CD4-positive, alpha-beta T cell treated with Interferon alpha-2 for 1 hour (primary cell): ENCODE measurements at places on chromosomes 16 and 17.
A peak's percentile ranks its signal among the peaks of the same experiment; 100 is the strongest.

DNA sequence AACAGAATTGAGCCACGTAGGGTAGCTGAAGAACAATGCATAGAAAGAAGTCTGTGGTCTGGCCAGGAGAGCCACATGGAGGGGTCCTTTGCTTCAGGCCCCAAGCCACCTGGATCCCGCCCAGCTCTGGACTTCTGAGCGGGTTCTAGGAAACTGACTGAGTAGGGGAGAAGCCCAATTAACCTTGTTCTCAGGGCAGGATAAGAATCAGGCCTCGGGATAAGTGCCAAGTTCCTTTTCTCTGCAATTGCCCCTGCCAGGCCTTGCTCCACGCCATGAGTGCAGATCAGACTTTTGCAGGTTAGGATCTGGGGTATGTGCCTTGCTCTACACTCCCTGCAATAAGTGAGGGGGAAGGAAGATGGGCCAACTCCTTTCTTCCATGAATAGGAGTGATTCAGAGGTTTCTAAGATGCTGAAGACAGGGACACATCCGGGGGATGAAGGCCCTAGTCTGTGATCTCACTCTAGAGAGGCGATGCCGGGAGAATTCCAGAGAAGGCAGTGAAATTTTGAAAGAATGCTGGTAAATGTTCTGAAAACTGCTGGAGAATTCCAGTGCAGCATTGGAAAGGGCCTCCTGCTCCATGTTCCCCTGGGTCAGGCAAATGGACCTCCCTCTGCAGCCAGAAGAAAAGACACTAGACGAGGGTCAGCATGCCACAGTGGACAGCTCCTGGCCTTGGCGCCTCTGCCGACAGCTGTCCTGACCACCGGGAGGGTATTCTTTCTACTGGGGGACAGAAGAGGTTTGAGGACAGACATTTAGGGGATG is 5.8 kb downstream of the NEUROD2 start:
- DNase-seq, result no peak

- no peak for DNase-seq
Observed at GRCh38 chr17:44268709-44269534, 987 bp upstream of the SLC4A1 start.

DNA sequence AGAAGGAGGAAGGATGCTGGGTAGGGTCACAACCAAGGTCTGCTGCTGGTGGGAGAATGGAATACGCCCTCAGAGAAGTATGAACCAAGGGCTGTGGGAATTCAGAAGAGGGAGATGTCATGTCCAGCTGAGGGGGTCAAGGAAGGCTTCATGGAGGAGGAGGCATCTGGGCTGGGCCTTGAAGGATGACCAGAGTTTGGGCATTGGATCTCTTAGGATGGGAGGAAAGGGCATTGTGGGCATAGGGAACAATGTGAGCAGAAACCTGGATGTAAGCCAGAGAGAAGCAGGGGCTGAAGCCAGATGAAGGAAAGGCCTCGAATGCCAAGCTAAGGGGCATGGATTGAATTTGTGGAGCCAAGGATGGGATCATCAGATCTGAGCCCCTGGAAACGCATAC is 49.2 kb upstream of the MAP3K14 start:
- DNase-seq, result no peak

- DNase-seq, result no peak
Observed at GRCh38 chr16:11118479-11118878, 137.5 kb downstream of the SOCS1 start.

- DNase-seq, result peak; percentile 72
Observed at GRCh38 chr17:50117202-50118051, 12.5 kb downstream of the SAMD14 start.

GRCh38 chr16:11506741-11507305 is 79.9 kb downstream of the LITAF start:
- no peak for DNase-seq

DNA sequence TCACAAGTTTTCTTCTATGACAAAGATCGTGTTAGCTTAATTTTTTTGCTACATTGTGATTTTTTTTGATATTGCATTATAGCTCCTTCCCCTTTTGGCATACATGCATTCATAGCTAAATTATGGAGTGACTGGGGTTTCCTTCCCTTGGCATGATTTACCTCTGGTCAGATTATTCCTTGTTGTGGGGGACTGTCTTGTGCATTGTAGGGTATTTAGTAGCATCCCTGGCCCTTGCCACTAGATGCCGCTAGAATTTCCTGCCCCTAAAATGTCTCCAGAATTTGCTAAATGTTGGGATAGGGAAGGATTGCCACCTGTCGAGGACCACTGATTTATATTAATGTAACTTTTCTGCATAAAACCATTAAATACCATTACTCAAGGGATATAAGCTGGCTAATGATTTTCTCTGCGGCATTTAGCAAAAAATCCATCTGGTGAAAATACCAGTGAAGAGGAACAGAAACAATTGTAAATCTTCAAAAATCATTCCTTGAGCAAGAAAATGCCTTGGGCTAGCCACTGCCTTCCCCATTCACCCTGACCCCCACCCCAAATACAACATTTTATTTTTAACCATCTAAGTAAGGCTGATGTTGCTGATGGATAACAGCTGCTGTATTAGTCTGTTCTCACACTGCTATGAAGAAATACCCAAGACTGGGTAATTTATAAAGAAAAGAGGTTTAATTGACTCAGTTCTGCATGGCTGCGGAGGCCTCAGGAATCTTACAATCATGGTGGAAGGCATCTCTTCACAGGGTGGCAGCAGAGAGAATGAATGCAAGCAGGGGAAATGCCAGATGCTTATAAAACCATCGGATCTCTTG is 195.2 kb downstream of the MAP2K6 start:
- DNase-seq, result no peak

- DNase-seq, result peak; percentile 41
Observed at GRCh38 chr16:11994143-11995119, 17.9 kb downstream of the SNX29 start.

DNA sequence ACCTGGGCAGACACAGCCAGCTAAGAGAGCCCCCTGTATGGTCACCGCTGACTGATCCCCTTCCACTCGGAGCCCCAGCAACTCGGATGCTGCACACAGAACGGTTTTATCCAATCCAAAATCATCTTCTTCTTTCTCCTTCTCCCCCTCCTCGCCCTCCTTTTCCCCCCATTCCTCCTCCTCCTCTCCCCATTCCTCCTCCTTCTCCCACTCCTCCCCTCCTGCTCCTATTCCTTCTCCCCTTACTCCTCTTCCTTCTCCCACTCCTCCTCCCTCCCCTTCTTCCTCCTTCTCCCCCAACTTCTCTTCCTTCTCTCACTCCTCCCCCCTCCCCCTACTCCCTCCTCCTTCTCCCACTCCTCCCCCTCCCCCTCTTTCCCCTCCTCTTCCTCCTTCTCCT is 30.4 kb upstream of the MEAK7 start:
- DNase-seq, result no peak

GRCh38 chr16:2337431-2338296 is 2.9 kb downstream of the ABCA3 start:
- DNase-seq, result no peak

GRCh38 chr16:21167929-21168602 is 9.6 kb downstream of the LDAF1 start:
- DNase-seq, result no peak

- no peak for DNase-seq
Observed at GRCh38 chr17:11340803-11341202, 99.8 kb downstream of the SHISA6 start.

GRCh38 chr16:25045696-25046381 is 30.7 kb upstream of the ARHGAP17 start:
- DNase-seq, result no peak

GRCh38 chr17:9218064-9218635 is 196.8 kb downstream of the NTN1 start:
- DNase-seq, result no peak

- no peak for DNase-seq
Observed at GRCh38 chr17:44983563-44983962, 15.5 kb upstream of the C1QL1 start.

DNA sequence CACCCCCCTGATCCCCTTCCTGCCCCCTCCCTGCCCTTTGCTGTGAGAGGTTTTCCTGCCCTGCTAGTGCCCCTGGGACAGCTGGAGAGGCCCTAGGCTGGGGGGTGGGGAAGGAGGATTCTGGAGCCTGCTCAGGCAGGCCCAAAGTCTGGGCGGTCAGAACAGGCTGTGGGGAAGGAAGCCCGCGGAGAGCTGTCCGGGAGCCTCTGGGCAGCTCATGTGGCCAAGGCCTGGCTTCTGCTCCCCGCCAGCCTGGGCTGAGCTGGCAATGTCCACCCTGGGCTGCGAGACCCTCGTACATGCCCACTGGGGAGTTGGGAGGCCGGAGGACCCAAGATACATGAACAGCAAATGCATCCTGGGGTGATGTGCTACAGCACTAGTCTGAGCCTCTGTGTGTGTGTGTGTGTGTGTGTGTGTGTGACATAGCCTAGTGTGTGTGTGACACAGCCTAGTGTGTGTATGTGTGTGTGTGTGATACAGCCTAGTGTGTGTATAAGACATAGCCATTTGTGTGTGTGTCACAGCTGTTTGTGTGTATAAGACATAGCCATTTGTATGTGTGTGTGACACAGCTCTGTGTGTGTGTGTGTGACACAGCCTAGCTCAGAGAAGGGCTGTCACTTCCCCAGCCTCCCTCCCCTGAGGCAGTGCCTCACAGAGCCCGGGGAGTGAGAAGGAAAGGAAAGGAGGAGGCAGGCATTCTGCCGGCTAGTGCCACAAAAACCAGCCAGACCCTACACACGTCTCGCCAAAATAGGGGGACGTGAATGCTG is 201.4 kb upstream of the CIBAR2 start:
- no peak for DNase-seq

GRCh38 chr16:4200000-4200780 is 41.7 kb downstream of the SRL start:
- DNase-seq, result peak; percentile 34

GRCh38 chr16:49652456-49653172 is 203.3 kb downstream of the ZNF423 start:
- DNase-seq, result no peak

- no peak for DNase-seq
Observed at GRCh38 chr17:37671824-37672547, 28.7 kb upstream of the DDX52 start.

- DNase-seq, result no peak
Observed at GRCh38 chr17:16875662-16876061, 96.3 kb downstream of the TNFRSF13B start.

GRCh38 chr17:11241611-11242226 is 706 bp downstream of the SHISA6 start:
- DNase-seq, result no peak

GRCh38 chr17:36094746-36095145 is 4.8 kb upstream of the CCL3 start:
- no peak for DNase-seq

DNA sequence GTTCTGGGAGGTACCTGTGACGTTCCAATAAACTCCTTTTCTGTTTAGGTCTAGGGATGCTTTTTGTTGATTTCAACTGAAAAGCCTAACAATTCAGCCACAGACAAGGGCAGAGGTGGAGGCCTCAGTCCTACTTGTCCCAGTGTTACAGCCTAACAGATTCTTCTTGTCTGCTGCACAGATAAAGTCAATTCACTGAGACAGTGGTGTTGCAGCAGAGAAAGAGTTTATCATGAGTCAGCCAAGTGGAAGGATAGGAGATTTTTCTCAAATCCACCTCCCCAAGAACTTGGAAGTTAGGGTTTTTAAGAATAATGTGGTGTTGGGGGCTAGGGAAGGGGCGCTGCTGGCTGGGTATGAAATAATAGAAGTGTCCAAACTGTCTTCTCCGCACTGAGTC is 10.8 kb upstream of the TNFSF12 start:
- DNase-seq, result no peak

DNA sequence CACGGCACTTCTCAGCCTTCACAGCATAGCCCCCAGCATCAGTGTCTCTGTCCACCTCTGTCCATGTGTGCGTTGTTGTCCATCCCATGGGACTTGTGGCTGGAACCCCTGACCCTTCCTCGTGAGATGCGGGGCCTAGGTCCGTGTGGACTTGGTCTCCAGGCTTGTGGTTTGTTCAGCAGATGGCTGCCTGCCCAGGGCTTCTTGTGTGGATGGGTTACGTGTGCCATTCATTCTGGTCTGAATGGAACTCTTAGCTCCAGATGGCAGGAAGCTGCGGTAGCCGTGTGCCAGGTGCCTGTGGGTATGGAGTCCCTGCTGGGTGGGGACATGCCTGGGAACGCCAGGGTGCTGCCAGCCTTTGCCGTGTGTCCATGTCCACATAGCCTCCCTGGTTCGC is 31.7 kb upstream of the NUDT16L1 start:
- DNase-seq, result no peak

GRCh38 chr17:27949304-27949703 is 56.1 kb upstream of the LYRM9 start:
- no peak for DNase-seq

- no peak for DNase-seq
Observed at GRCh38 chr16:67357561-67357960, 30.9 kb downstream of the LRRC36 start.

DNA sequence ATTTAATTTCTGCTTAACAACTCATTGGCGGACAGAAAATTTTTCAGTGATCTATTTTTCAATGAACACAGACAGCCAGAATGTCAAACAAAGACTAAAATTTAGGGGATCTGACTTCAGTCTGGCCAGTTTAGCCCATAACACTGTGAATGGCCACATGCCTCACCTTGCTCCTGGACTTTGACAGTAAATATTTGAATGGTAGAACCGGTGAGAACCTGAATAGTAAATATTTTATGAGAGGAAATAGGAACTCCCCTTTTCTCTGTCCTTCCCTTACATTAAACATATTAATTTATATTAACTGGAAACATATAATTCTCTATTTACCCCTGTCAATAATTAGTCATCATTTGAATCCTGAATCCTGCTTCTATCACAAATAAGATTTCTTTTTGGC is 942.1 kb downstream of the KCNJ2 start:
- DNase-seq, result no peak

DNA sequence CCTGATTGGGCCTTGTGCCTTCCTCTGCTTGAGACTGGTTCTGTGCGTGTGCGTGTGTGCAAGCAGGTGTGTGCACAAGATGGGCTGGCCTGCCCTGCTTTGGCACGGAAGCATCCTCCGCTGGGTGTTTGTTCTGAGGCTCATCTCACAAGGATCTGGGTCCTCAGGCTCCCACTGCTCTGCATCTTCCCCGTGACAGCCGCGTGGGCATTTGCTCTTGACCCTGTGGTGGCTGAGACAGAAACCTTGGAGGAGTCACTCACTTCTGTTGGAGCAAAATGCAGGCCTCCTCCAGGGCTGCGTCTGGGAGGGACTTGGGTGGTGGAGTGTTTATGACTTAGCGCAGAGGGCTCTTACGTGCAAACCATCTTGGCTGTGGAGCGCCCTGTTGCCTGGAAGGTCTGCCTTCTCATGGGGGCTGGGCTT is 119.2 kb downstream of the RPTOR start:
- no peak for DNase-seq

GRCh38 chr17:3590231-3590630 is 19.0 kb downstream of the TRPV1 start:
- no peak for DNase-seq
